Fibroblast of upper back skin (primary cell): ENCODE measurements at places on chromosomes 1 and 21.

- DNase-seq = no peak
These were observed 58.7 kb downstream of the GRIK3 start for GRCh38 chr1:36975642-36976041.

- DNase-seq = no peak
These were observed 235.3 kb downstream of the FAF1 start for GRCh38 chr1:50724626-50725286.

DNA sequence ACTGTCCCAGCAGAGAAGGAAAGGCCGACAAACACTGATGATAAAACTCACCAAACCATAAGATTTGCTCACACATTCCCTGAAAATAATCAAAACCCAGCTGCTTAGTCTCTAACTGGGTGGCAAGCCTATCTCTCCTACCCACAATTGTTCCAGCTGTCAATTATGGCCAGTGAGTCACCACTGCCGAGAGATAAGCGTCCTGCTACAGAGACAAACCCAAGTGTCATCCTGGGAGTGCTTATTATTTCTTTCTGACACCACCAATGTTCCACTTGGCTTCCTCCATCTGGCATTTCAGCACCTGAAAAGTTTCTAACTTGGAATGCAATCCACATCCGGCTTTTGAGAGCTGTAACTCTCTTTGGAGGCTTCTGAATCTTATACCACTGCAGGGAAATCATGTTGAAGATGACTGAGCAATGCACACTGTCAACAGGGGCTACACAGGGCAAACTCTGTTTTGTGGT is 51.5 kb upstream of the VAV3 start:
- DNase-seq = peak; percentile 88

- no peak for DNase-seq
These were observed 1.1 kb downstream of the ICMT start for GRCh38 chr1:6234502-6235295.

- no peak for DNase-seq
These were observed 105.8 kb downstream of the TSEN15 start for GRCh38 chr1:184157394-184157742.

GRCh38 chr21:38988509-38989378 is 183.0 kb downstream of the ETS2 start:
- DNase-seq = no peak

- no peak for DNase-seq
These were observed 1.2 kb downstream of the CHRM3 start for GRCh38 chr1:239387304-239388158.

DNA sequence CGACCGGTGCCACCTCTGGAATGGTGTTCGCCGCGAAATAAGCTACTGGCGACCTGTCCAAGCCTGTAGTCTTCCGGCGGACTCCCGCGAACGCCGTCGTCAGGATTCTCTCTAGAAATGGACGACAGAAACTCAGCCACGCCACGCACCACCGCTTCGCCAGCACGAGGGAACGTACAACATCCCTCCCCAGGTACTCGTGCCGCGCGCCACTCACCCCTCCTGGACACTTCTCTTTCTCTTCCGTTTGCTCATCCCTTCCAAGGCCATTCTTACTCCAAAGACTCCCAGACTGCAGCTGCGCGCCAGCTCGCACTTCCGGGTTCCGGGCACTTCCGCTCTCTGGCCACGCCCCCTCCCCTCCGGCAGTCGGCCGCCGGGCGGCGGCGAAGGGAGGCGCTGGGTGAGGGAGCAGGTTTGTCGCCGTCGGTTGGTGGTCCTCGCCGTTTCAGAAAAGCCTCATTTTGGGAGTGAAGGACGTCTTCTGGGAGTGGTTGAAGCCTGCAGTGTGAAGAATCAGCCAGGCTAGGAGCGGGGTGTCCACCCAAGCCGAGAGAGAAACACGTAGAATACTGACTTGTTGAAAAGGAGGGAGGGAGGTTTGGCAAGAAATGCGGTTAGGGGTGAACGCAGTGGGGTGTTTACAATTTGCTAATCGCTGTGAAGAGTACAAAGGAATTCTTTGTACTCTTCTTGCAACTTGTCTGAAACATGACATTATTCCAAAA is at the start of gene RBM34:
Gene RBM34 (minus strand): TSS at position 294 of the 728 bp plus-strand sequence. CDS start 24 bp downstream, at position 270.
- DNase-seq = peak; percentile 88
